ENCODE measurements at places on chromosomes 2 and 18.

DNA sequence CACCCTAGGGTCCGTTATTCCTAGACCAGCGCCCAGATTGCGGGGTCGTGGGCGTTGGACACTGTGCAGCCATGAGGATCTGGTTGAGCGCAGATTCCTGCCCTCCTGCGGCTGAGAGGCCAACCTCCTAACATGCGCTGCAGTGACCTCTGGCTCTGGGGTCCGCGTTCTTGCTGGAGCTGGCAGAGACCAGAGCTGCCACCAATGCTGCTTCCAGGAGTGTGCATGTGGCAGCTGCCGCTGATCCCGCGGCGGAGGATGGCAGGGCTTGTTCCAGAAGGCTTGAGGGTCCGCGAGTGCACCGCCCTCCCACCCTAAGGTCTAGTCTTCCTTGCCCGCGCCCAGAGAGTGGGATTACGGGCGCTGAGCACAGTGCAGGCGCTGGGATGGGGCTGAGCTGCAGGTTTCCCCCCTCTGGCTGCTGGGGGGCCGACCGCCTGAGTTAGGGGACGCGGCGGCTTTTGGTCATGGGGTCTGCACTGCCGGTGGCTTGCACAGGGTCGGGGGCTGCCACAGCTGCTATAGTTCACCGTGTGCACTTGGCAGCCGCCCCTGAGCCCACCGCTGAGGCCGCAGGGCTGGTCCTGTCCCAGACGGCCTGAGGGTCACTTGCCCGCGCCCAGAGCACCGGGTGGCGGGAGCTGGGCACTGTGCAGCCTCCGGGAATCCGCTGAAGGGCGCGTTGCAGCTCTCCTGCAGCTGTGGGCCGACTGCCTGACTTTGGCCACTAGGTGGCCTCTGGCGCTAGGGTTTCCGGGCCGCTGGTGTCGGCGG, 145.9 kb downstream of the CCDC74A start:
- peak; percentile 81 for DNase-seq

GRCh38 chr2:8863331-8863953, 26.0 kb upstream of the KIDINS220 start:
- DNase-seq, result no peak

DNA sequence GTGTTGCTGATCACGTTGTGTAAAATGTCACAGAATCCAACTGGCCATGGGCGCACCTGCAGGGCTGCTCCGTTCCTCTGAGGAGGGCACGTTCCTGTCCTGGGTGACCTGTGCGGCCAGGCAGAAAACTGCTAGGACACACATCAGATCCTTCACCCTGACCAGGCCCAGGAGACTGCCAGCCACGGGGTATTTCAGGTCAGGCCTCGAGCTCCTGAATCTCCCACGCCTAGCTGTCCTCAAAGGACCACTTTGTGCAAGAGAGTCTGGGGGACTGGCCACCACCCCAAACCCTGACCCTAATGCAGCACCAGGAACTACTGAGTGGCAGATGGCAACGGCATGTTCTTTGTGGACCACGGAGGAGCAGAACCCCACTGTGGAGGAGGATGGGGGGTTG, 11.1 kb downstream of the PRLH start:
- DNase-seq, result no peak

DNA sequence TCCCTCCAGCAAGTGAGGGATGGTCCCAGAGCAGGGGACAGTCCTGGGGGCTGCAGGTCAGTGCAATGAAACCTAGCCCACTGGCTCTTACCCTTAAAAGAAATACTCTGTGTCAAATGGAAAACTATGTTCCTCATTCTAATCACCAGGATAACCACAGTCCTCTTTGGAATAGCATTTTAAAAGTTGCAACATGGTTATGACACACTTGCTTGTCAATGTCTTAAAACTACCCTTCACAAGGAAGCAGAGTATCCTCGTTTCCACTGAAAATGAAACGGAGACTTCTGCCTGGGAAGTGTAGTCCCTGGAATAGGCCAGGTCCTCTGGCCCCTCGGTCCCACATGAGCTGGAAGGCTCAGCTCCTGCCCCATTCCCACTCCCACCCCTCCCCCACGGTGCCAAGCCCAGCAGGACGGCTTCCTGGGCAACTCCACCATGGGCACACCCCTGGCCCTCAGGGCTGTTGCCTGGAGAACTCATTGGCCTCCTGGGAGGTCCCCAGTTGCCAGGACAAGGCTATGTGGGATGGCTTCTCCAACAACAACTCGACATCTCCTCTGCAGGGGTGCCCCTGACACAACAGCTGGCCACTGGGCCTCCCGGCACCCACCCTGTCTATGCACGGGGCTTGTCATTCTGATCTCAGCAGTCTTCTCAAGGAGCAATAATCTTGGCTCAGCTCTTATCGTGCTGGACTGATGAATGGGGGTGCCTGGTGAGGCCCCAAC, 38.3 kb upstream of the ST3GAL5 start:
- DNase-seq, result no peak

- no peak for DNase-seq
Observed at GRCh38 chr2:176158186-176158591, 1.1 kb downstream of the HOXD3 start.
